ENCODE measurements at places on chromosomes 6 and 20. TPM values are rescaled to one million over a fixed set of nuclear protein-coding genes. Genes with fewer than 3 reads are reported as not detected.
A peak's percentile ranks its signal among the peaks of the same experiment; 100 is the strongest.

GRCh38 chr6:11317885-11318771 is 85.7 kb upstream of the NEDD9 start:
- H3K4me1 ChIP-seq: peaks cover 29% of the 10 kb centered on the region
- H3K4me3 ChIP-seq: no peak overlapping the region
- no peaks in the 10 kb centered on the region for H3K27me3 ChIP-seq
- H3K36me3 ChIP-seq: peaks cover 62% of the 10 kb centered on the region
- H3K27ac ChIP-seq: peak overlapping the region; percentile 66

GRCh38 chr20:57587278-57587988 is 26.5 kb downstream of the PCK1 start:
- no peak overlapping the region for H3K27ac ChIP-seq
- DNase-seq: no peak
- peaks cover 10% of the 10 kb centered on the region for H3K27me3 ChIP-seq
- H3K36me3 ChIP-seq: no peaks in the 10 kb centered on the region
- H3K4me3 ChIP-seq: no peak overlapping the region
- no peaks in the 10 kb centered on the region for H3K4me1 ChIP-seq

DNA sequence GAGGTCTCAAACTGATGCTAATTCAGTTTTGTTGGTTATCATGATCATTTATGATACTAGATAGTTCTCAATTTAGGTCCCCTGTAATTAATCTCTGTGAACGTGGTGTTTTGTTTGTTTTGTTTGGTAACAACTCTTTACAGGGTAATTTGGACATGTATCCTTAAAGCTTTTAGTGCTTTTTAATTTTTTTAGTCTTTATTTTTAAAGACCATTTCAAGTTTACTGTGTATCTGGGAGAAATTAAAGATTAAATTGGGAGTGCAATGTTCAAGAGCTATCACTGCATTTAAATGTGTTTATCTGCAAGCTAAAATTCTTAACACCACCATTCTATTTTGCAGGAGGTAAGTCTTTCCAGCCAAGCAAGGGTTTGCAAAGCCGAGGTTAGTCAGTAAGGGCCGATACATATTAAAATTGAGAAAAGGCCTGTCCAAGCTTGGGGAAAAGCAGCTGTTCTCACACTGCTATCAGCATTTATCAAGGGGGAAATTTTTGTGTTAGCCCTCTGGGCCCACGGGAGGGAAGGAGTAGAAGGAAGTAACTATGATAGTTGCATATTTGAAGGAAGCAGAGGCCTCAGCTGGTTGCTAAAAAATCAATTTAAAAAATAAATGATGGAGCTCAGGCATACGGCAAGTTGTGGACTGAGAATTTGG is 59.3 kb upstream of the ZNF217 start:
- H3K27ac ChIP-seq: peak overlapping the region; percentile 94
- peaks cover 54% of the 10 kb centered on the region for H3K4me1 ChIP-seq
- peak overlapping the region; percentile 69 for H3K4me3 ChIP-seq
- H3K27me3 ChIP-seq: no peaks in the 10 kb centered on the region
- no peaks in the 10 kb centered on the region for H3K36me3 ChIP-seq
- DNase-seq: no peak

GRCh38 chr6:151493161-151493803 is 535 bp upstream of the CCDC170 start:
- DNase-seq: no peak
- no peaks in the 10 kb centered on the region for H3K36me3 ChIP-seq
- H3K27ac ChIP-seq: no peak overlapping the region
- H3K4me1 ChIP-seq: peaks cover 13% of the 10 kb centered on the region

DNA sequence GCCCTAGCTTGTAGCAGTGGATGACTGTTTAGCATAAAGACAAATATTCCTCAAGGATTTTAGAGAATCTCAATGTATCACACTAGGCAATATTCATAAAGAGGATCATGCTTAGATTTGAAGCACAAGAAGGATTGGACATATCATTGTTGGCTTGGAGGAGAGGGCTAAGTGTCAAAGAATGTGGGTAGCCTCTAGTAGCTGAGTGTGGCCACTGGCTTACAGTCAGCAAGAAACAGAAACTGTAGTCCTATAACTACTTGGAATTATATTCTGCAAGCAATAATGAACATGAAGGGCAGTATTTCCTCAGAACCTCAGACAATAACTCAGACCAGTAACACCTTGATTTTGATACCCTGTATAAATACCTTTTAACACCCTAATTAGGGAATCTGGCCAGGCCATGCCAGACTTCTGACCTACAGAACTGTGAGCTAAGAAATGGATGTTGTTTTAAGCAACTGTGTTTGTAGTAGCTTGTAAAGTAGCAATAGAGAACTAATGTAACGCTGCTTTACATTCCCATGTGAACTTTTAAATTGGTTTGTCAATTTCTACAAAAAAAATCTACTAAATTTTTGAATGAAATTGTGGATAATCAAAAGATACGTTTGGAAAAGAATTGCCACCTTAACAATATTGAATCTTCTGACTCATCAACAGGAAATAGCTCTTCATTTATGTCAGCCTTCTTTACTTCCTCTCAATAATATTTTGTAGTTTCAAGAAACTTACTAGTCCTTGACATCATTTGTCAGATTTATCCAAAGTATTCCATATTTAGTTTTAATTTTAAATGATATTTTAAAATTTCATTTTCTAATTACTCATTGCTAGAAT is 65.2 kb upstream of the RSPO3 start:
- no peaks in the 10 kb centered on the region for H3K27me3 ChIP-seq
- no peak overlapping the region for H3K4me3 ChIP-seq
- no peak overlapping the region for H3K27ac ChIP-seq
- no peaks in the 10 kb centered on the region for H3K4me1 ChIP-seq

GRCh38 chr6:41286544-41287346 is at the start of gene TREM1:
Gene TREM1 (minus strand): TSS chr6:41286682. CDS start chr6:41286655, 27 bp downstream.
- no peaks in the 10 kb centered on the region for H3K4me1 ChIP-seq
- no peak within 1 kb of the TSS for H3K4me3 ChIP-seq
- H3K27ac ChIP-seq: no peak within 1 kb of the TSS
- no peak for DNase-seq

DNA sequence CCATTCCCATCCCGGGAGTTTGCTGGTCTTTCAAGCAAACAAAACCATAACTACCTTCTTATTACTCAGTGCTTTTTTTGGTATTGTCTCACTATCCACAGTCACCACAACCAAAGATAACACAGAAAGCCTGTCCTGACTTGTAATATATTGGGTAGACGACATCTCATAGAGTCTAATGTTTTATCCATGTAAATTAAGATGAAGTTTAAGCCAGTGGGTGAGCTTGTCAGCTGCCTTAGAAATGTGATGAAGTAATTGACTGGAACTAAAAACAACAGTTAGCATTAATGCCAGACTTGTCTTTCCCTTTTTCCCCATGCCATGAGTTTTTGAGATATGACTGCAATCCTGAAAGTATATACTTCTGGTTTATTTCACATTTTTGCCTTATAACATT is 282.7 kb upstream of the PRDM1 start:
- H3K4me1 ChIP-seq: peaks cover 11% of the 10 kb centered on the region
- H3K36me3 ChIP-seq: no peaks in the 10 kb centered on the region
- no peak overlapping the region for H3K27ac ChIP-seq

DNA sequence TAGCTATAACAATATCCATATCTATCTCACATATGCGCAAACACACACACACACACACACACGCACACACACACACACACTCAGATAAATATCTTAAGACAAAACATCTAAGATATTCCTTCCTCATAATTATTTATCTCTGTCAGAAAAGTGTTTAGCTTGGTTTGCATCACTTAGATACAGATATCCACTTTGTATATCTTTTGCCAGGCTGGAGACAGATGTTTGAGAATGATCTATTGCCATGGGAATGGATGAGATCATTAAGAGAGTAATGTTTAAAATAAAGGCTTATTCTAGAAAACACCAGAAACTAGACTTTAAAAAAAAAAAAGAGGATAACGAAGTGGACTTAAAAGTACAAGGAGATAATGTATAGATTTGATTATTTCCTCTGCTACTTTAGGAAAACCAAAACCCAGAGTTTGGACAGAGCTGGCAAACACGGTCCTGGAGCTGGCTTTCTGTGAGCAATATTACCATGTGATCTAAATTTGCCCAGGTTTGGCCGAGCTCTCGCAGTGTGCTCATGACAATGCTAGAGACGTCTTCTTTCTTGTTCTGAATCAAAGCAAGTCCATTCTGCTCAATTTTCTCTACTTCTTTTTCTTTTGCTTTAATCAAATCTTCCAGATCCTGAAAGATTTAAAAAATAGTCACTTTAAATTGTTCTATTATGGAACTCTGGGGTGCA is 411.8 kb downstream of the SYNE1 start:
- DNase-seq: no peak
- H3K4me3 ChIP-seq: no peak overlapping the region
- H3K27me3 ChIP-seq: no peaks in the 10 kb centered on the region
- H3K27ac ChIP-seq: no peak overlapping the region

DNA sequence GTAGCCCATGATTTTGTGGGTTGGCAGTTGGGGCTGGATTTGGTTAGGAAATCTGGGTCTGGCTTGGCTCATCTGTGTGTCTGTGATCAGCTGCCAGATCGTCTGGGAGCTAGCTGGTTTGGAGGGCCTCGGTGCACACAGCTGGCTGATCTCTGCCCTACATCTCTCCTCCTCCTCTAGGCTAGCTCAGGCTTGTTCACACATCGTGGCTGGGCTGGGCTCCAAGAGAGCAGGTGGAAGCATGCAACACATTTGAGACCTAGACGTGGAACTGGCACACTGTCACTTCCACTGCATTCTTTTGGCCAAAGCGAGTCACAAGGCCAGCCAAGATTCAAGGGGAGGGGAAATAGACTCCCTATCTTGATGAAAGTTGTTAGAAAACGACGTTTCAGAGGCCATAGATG is 15.9 kb downstream of the NDUFAF5 start:
- H3K36me3 ChIP-seq: peaks cover 40% of the 10 kb centered on the region
- no peak for DNase-seq
- H3K27me3 ChIP-seq: no peaks in the 10 kb centered on the region
- H3K27ac ChIP-seq: no peak overlapping the region
- no peaks in the 10 kb centered on the region for H3K4me1 ChIP-seq

PRSS35 gene
- not detected for total RNA-seq

RAB32 gene
- 0.21 TPM for total RNA-seq

All from activated CD8-positive, alpha-beta T cell treated with anti-CD3 and anti-CD28 coated beads, Interleukin-2, amount 10 ng/mL, durations not matched to agents 7 days and 5 days (primary cell).